ENCODE measurements at places on chromosomes 7 and 10. TPM values are rescaled to one million over a fixed set of nuclear protein-coding genes. Genes with fewer than 3 reads are reported as not detected.

- ATAC-seq, result no peak
Measured at GRCh38 chr7:130409712-130410072, 29.4 kb downstream of the CPA1 start.

DNA sequence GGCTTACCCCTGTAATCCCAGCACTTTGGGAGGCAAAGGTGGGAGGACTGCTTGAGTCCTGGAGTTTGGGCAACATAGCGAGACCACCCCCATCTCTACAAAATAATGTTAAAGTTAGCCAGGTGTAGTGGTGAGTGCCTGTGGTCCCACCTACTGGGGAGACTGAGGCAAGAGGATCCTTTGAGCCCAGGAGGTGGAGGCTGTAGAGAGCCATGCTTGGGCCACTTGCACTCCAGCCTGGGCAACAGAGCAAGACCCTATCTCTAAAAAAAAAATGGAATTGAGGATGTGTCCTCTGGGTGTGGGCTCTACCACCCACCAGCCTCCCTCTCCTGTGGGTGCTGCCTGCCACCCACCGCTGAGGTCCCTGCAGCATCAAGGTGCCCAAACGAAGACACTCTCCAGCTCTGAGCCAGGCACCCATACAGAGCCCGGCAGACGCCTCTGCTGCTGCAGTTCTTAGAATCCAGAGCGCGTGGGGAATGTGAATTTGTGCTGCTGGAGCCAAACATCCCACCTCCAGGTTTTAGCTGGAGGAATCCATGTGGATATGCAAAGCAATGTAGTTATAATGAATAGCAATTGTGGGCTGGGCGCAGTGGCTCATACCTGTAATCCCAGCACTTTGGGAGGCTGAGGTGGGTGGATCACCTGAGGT, 176.0 kb upstream of the TNRC18 start:
- ATAC-seq, result no peak

Gene CALHM3
- not detected for total RNA-seq

GRCh38 chr7:55898287-55898686, 11.0 kb downstream of the ZNF713 start:
- ATAC-seq, result no peak

GRCh38 chr7:133052401-133052756, 29.5 kb downstream of the CHCHD3 start:
- no peak for ATAC-seq

DNA sequence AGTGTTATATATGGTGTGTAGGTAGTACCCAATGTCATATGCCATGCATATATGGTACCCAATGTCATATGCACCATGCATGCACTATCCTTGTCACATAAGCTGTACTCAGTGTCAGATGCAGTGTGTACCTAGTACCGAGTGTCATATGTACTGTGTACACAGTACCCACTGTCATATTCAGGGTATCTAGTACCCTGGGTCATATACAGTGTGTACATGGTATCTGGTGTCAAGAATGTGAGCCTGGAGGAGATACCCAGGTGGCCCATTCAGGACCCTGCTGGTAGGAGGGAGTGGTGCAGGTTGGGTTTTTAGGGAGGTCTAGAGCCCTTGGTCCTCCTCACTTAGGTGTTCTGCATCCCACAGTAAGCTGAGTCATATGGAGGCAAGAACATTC, 1.8 kb downstream of the ZMYND11 start:
- ATAC-seq, result peak; percentile 5

Gene PRPS1L1
- total RNA-seq, result not detected

- no peak for ATAC-seq
Measured at GRCh38 chr10:114094795-114095194, 51.1 kb downstream of the ADRB1 start.

GRCh38 chr10:72044417-72045041, 43.8 kb downstream of the SPOCK2 start:
- ATAC-seq, result peak; percentile 89

DNA sequence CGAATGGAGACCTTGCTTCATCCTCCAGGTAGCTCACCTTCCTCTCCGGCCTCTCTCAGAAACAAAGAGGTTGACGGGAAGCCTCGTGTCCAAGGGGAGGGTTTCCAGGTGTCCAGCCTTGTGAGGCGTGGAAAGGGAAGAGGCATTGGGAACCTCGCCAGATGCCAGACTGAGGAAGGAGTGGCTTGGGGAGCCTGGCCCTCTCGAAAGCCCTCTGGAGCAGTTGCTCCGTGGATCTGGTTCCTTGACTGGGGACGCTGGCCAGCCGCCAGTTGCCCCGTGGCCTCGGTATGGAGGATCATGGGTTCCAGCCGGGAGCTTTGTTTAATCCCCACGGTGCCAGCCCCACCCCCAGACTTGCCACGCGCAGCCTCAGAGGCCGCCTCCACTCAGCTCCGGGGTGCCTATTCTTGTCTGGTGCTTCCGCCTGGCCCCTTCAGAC, 30.3 kb upstream of the SUN1 start:
- ATAC-seq, result peak; percentile 84

- no peak for ATAC-seq
Measured at GRCh38 chr7:43192806-43193460, 80.5 kb downstream of the HECW1 start.

Gene RAB19
- total RNA-seq, result 0.20 TPM

GRCh38 chr7:128311013-128311412, 32.7 kb downstream of the RBM28 start:
- no peak for ATAC-seq

DNA sequence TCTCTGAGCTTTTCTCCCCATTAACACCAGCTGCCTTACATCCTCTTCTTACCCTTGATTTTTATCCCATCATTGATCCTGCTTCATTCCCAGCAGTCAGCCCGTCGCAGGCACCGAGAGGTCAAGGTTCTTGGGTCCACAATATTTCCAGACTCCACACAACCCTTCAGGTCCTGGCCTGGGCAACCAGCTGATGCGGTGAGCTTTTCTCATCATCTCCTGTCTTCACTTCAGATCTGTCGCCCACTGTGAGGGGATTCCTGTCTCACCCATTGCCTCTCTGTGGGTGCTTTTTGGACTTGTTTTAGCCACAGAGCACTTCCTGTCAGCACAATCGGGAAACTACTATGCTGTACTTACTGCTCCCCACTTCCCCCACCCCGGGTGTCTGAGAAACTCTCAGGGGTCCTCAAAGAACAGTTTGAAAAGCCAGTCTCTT, 8.4 kb upstream of the PVRIG start:
- no peak for ATAC-seq

Gene KLF14
- not detected for total RNA-seq

Gene MRC1
- 1.2 TPM for total RNA-seq

GRCh38 chr7:48411619-48412018, 240.4 kb downstream of the ABCA13 start:
- no peak for ATAC-seq

- ATAC-seq, result no peak
Measured at GRCh38 chr7:31864646-31865045, 177.6 kb downstream of the PPP1R17 start.

Gene VSTM4
- 0.68 TPM for total RNA-seq

GRCh38 chr10:122363311-122363710, 11.2 kb upstream of the PLEKHA1 start:
- no peak for ATAC-seq

DNA sequence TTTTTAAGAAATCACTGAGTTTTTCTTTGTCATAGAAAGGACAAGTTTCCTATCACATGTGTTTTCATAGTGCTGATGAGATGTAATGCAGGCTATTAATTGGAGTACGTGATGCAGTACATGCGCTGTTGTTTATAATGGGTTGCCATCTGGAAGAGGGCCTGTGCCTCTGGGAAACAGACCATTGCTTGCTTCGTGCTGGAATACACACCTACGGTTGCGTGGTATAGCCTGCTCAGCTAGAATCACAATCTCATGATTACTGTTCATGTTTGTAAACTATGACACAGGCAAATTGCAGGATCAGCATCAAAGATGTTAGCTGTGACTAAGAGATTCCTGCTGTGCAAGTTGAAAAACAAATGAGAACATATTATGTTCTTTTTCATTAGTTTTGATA, 107.2 kb upstream of the STEAP1B start:
- ATAC-seq, result no peak

DNA sequence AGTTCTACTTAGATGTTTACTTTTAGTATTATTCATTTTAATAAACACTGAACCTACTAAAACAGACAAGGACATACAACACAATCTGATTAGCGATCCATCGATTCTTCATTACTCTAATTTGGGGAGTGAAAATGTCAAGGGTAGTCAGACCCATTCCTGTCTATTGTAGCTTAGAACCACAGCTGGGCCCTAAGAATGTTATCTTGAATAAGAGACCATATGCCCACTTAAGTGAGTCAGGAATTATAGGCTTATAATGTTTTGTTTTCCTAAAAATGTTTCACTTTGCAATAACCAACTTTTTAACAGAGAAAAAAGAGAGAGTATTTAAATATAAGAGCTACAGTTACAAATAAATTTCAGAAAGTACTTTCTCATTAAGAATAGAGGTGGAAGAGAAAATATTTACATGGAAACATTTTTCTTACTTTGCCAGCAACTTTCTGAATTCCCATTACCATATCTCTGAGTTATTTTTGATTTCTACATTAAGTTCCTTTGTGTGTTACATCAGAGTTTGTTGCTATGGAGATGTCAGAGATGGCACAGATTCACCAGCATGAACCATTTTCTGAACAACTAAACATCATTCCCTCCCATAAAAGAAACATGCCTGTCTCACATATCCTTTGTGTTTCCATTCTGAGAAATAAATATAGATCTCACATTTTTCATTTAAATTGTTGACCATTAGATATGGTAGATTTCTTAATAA, 75.4 kb upstream of the SLC13A1 start:
- no peak for ATAC-seq

DNA sequence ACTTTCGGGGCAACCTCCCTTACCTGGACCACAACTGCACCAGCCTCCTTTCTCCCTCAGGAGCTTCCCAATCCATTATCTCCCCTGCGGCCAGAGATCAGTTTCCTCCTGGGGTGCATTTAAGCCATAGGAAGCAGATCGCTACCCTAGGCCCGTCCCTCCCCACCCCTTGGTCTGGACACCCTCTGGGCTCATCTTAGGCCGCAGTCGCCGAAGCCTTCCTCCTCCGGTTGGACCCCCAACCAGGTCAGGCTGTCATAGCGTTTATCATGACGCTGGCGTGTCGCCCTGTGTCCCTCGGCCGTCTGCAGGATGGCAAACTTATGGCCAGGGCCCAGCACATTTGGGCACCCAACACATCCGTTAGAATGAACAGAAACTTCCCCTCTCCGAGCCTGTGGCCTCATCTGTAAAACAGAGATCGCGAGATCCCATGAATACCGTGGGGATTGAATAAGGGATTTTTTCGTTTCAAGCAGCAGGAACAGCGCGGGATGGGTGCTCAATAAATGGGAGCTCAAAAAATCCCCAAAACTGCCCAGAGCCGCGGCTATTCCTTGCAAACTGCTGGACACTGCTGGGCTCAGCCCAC, 669 bp upstream of the AP5Z1 start:
- peak; percentile 34 for ATAC-seq

Gene AGAP9
- total RNA-seq, result 3.0 TPM

GRCh38 chr10:104337521-104337984, 712 bp downstream of the ITPRIP start:
- ATAC-seq, result peak; percentile 5

Gene GFRA1
- 0.56 TPM for total RNA-seq

DNA sequence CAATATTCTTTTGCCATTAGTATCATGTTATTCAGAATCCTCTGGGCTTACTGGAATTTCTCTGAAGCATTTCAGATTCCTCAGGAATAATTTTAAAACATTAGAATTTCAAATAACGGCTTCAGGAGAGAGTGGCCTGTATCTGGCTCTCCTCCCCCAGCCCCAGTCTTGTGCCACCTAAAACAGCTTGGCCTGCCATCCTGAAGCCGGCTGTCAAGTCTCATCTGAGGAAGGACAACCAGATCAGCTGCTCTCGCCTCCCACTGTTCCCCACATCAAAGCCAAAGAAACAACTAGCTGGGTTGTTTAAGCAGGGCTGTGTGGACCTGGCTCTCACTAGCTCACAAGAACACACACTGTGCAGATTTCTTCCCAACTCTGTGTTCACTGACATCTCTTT, 178.2 kb downstream of the FGFR2 start:
- no peak for ATAC-seq

Gene TEX47
- not detected for total RNA-seq

GRCh38 chr7:4162884-4163564, 519.1 kb upstream of the FOXK1 start:
- ATAC-seq, result no peak

DNA sequence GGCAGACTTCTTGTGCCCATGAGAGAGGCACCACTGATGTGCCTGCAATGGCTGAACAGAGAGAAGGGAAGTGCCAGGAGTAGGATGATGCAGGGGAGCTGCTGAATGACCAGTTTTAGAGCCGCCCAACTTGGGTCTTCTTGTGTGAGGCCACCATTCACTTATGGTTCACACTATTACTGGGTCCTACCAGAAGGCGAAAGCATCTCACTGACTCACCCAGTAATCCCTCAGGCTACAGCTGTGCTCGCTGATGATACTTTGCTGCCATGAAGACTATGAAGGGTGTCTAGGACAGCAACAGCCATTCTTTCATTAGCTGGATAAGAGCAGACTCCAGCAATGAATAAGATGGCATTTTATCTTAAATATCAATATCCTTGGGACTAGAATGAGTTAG, 47.6 kb downstream of the PLXNA4 start:
- ATAC-seq, result no peak

GRCh38 chr7:6226194-6226799, 46.1 kb downstream of the CYTH3 start:
- ATAC-seq, result no peak

- ATAC-seq, result no peak
Measured at GRCh38 chr7:5500777-5501350, 77.2 kb upstream of the TNRC18 start.

DNA sequence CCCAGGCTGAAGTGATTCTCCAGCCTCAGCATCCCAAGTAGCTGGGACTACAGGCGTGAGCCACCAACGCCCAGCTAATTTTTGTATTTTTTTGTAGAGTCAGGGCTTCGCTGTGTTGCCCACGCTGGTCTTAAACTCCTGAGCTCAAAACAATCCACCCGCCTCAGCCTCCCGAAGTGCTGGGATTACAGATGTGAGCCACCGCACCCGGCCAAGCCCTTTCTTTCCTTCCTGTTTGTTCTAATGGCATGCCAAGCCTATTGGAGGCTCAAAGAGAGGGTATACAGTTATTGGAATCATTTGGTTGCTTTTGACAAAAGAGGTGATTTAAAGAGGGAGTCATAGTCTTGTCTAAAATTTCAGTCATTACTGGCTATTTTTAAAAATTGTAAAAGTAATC, 46.0 kb upstream of the TRIM8 start:
- no peak for ATAC-seq

DNA sequence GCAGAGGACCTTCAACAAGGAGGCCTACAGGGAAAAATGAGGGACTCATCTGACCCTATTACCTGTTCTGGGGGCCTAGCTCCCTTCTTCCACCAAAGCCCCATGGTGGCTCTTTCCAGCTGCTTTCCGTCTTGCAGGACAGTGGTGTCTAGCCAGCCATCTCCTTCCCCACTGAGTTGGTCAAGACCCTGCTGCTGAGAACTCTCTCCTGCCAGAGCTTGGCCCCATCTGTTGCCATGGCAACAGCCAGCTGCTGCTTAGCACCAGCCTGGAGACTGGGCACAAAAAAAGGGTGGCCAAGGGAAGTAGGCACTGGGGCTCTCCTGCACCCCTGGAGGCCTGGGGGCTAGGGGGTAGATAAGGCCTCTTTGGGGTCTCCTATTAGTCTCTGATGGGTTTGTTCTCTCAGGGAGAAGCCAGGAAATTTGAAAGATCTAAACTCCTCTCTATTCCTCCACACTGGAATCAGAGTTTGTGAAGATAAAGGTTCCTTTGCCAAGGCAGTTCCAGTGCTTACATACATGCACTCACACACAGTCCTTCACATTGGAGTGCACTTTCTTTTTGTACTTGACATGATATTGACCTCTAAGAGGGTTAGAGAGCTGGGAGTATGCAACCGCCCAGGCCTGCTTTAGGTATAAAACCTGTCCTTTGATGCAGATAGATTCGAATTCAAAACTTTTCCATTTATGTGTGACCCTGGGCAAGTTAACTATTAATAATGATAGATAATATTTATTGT, 15.8 kb downstream of the TSPAN33 start:
- no peak for ATAC-seq

Data from esophagus mucosa (tissue), 1 donor.